Substantia nigra (tissue), 51 donors: ENCODE measurements at places on chromosomes 12 and 14.

DNA sequence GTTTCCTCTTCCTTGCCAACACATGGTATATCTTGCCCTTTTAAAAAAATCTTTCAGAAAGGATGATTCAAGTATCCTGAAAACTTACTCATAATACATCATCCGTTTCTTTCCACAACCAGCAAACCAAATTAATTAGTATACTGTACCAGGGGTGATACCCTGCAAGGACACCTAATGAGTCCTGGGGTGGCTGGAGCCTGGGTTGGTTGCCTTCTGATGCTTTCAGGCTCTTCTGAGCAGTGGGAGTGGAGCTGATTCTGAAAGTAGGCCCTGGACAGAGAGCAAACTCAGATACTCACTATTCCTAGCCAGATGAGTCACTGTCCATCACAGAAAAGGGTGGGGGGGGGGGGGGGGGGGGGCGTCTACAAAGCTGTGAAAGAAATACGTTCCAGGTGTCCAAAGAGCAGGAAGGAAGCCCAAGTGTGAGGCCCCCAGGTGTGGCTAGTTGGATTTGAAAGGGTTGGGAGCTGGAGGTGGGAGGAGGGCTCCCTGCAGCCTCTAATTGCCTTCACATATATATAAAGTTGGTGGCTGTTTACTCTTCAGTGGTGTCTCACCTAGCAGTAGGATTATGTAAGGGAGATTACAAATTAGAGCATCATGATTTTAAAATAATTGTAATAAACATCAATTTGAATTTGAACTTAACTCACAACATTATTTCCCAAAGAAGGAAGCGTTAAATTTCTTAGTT lies 36.5 kb downstream of the FBXO33 start:
- DNase-seq, result no peak

- DNase-seq, result no peak
Measured at GRCh38 chr14:58713677-58714076, 75.9 kb downstream of the DACT1 start.

- no peak for DNase-seq
Measured at GRCh38 chr12:117169548-117169947, 20.7 kb downstream of the FBXO21 start.

DNA sequence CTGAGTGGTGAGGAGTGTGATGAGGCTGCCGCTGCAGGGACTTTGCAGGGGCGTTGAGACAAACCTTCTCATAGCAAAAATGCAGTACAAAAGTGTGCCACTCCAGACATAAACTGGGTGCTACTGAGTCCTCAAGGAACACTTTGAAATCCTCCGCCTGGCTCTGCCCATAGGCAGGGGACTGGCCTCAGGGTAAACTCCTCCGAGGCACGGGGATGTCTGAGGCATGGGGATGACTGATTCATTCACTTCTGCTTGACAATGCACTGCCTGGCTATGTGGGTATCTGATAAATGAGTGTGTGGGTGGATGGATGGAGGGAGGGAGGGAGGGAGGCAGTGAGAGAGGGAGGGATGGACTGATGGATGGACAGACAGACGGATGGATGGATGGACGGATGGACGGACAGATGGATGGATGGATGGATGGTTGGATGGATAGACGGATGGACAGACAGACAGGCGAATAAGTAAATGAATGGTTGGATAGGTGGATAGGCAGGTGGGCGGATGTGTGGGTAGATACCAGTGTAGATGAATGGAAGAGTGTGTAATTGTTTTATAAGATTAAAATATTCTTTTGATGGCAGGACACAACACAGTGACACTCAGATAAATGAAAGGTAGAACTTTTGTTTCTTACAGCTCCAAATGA lies 2.1 kb upstream of the BDKRB2 start:
- DNase-seq, result no peak

- no peak for DNase-seq
Measured at GRCh38 chr14:96203635-96204034, 1.0 kb upstream of the BDKRB2 start.

- no peak for DNase-seq
Measured at GRCh38 chr12:4331221-4331620, 10.2 kb downstream of the TIGAR start.
